ENCODE measurements at places on chromosomes 16 and 17.

GRCh38 chr17:40309031-40309948 is at the start of gene RARA:
Gene RARA (plus strand): TSS chr17:40309180. CDS start chr17:40331219, 22,039 bp downstream.
- no peak for DNase-seq

DNA sequence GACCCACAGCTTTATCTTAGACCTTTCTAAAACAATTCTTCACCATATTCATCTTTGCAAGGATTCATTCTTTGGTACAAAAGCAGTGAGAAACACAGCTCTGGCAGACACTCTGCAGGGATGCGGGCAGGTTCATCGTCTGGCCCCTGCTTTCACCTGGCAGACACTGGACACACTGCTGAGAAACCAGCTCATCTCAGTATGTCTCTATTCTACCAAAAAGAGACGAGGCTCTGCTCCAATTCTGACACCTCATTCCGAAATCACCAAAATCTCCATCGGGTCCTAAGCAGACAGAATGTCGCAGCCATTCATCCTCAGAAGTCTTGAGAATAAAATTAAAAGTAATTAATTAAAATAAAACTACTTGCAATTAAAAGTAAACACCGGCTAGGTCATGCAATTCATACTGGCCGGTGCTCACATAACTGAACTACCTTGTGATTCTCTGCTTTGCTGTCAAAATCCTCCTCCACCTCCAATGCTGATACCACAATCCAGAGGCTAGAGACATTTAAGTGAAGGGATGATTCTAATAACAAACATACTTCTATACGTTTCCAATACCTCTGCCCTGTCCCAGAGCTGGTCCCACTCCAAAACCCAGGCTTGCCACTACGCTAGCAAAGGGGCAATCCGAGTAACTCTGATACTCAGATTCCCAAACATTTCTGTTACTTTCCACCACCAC is 1.3 kb downstream of the RNF157 start:
- DNase-seq = no peak

DNA sequence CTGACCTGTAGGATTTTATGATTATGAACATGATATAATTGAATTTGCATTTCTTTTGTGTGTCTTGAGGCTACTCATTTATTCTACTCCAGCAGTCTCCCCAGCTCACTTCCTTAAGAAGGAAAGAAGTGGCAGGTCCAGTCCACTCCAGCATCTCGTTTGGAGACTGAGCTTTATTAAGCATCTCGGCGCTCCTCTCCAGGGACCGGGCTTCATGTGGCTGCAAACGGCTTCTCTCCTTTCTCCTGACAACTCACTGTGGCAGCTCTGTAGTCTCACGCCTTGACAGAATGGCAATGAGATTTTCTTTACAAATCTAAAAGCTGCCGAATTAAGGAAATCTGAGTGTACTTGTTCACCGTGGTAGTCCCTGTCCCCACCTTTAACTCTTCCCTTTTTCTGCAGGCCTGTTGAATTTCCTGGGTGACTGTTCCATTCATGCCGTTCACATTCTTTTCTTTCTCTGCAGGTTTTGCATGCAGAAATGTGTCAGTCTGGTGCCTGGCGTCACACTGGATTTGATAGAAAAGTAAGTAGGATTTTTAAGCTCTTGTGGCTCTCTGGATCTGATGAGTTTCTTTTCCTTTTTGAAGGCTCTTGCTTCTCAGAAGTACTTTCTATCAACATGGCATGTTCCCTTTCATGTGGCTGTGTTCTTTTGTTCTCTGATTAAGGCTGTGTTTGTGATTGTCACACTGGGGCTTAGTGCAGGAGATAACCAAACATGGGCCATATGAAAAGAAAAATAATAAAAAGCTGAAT is 200.5 kb upstream of the CHMP6 start:
- DNase-seq = no peak

DNA sequence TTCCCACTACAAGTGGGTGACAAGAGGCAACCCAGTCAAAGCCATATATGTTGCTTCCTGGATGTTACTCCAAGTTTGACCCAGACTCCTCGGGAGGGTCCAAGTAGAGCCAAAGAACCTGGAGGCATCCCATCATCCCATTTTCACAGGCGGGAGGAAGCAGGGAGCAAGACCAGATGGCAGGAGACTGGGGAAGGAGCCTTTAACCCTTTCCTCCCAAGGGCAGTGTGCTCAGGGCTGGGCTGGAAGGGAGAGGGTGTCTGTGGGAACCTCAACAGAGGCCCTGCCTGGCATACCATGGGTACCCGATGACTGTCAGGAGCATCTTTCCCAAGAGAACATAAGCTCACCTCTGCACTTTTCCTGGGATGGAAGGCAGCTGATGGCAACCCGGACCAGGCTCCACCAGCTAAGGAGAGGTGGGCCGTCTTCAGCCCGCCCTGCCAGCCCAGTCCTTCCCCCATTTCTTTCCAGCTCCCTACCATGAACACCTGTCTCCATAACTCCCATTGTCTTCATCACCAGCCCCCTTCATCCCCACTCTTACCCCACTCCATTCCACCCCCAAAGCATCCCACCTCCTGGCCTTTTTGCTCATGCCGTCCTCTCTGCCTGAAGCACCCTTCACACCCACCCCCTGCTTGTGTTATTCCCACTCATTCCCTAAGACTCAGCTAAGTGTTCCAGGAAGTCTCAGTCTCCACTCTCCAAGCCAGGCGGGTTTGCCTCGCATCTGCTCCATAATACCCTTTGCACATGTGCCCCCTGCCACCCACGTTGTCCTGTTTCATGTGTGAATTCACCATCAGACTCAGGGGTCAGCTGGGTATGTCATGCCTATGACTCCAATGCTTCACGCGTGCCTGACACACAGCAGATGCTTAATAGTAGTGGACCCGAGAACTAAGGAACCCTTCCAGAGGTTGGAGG is 5.9 kb upstream of the SLC16A5 start:
- DNase-seq = no peak

GRCh38 chr16:8486985-8487384 is 103.3 kb downstream of the TMEM114 start:
- no peak for DNase-seq

- no peak for DNase-seq
Observed at GRCh38 chr17:28911411-28912045, 8.6 kb upstream of the DHRS13 start.

- DNase-seq = no peak
Observed at GRCh38 chr16:89519881-89520280, 11.7 kb downstream of the SPG7 start.

DNA sequence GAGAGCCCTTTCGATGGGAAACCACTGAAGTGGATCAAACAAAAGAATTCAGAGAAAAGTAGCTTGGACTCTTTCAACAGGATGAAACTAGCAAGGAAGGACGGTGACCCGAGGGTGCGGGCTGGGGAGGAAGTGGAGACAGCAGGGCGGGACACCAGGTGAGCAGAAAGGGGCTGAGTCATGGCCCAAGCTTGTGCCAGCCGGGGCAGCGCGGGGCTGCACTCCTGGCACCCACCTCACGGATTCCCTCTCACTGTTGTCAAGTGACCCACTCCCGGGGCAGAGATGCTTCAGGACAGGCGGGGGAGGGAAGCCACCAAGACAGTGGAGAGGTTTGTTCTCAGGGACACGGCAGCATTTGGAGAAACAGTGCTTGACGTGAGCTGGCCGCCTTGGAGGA is 10.7 kb upstream of the RNF222 start:
- no peak for DNase-seq

DNA sequence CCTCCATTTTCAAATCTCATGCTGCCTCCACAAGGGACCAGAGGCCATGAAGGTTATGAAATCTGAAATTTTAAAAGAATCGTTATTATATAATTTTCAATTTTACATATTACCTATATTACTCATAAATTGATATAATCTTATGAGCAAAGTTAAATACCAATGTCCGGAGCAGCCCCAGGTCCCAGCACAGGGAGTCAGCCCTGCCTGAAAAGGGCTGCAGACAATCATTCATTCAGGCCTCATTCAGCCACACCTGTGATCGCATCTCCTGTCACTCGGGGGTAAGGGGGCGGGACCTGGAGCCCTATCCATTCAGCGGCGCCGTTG is 172.5 kb downstream of the AHSP start:
- DNase-seq = peak; percentile 52

DNA sequence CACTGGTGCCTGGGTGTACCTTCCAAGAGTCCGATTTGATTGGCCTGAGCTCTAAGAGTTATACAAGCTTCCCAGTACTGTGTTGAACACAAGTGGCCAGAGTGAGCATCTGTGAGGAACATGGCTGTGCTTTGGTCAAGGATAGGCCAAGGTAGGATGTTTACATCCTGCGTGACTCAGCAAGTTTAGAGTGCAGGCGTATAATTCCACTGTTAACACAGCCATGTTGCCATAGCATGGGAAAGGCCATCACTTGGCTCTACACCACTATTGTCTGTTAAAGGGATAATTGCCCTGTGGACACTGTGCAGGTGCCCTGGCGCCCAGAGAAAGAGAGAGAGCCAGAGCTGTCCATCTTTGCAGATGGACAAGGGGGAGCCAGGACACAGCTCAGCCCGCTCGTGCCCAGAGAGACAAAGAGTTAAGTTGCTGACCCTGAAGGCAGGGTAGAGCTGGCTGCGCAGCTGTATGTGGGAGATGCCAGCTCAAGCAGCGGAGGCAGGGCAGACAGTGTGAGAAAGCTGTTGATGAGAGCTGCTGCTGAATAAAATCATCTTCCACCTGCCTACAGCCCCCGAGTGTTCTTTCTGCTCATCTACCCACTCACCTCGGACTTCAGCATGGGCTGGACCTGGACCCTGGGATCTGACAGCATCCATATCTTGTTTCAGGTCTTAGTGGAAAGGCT is 11.7 kb downstream of the CFAP52 start:
- DNase-seq = no peak

DNA sequence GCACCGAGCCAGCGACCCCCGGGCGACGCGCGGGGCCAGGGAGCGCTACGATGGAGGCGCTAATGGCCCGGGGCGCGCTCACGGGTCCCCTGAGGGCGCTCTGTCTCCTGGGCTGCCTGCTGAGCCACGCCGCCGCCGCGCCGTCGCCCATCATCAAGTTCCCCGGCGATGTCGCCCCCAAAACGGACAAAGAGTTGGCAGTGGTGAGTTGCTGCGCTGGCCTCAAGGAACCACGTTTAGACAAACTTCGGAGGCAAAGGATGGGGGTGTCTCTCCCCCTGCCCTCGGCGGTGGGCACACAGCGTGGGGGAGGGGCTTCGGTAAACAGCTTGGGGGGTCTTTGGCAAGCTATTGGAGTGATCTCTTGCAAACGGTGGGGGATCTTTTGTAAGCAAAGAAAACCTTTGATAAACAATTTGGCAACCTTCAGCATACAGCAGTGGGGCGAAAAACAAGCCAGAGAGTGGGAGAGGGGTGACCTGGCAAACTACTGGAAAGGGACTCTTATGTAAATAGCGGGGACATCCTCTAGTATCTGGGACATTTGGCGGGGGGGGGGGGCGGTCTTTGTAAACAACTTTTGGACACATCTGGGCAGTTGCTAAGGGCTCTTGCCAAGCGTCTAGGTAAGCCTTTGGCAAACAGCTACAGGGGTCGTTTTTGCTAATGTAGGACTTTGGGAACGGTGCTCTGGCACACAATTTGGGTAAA is 587 bp downstream of the MMP2 start:
- DNase-seq = no peak

GRCh38 chr17:34601416-34601815 is 22.0 kb downstream of the TMEM132E start:
- DNase-seq = no peak

DNA sequence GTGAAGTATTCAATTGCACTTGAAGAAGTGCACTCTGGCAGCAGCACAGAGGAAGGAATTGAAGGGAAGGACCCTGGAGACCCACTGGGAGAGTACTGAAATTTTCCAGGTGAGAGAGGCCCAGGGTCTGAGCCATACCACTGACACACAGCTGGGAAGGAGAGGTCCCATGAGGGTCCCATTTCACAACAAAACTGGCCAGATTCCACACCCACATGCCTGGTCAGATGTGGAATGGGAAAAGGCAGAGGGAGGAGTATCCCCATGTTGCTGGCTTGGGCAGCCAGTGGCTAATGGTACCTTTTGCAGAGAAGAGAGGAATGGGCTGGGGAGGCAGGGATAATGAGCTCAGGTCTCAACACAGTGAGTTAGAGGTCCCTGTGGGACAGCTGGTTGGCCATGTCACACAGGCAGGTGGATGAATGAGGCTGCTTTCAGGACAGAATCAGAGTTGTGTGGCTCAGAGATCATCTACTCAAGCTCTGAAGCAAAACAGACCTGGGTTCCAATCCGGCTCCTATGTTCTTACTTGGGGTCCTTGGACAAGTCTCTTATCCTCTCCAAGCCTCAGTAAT is 26.2 kb upstream of the NGFR start:
- no peak for DNase-seq

DNA sequence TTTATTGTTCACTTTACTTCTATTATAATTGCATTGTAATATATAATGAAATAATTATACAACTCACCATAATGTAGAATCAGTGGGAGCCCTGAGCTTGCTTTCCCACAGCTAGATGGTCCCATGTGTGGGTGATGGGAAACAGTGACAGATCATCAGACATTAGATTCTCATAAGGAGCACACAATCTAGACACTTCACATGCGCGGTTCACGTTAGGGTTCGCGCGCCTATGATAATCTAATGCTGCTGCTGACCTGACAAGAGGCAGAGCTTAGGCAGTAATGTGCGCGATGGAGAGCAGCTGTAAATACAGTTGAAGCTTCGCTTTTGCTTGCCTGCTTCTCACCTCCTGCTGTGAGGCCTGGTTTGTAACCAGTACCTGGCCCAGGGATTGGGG is 40.2 kb downstream of the BCAS3 start:
- DNase-seq = no peak

- no peak for DNase-seq
Observed at GRCh38 chr17:56973520-56973919, 4.4 kb upstream of the SCPEP1 start.

DNA sequence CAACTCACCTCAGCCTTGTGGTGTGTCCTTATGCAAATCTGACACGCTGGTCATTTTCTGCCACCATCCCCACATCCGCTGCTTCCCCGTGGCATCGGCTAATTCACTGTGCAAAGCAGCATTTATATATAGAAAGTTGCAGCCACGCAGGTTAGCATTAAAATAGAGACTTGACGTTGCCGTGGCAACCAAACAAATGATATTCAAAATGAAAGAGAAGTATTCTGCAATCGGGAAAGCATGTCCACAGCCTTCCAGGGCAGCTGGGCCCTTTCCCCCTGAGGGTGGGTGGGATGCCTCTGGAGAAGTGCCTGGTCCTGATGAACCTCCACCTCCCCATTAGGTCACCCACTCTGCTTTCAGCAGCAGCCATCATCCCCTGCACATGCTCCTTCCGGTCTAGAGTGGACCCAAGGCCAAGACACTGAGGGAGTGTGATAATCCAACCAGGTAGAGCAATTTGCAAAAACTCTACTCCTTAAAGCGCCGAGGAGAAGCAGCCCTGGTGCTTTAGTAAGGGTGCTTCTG is 138.7 kb downstream of the GAS7 start:
- peak; percentile 24 for DNase-seq

Data from GM03348 (cell line).